Left renal pelvis (tissue), 4 donors: ENCODE measurements at places on chromosomes 11 and 22. TPM values are rescaled to one million over a fixed set of nuclear protein-coding genes. Genes with fewer than 3 reads are reported as not detected.
A peak's percentile ranks its signal among the peaks of the same experiment; 100 is the strongest.

DNA sequence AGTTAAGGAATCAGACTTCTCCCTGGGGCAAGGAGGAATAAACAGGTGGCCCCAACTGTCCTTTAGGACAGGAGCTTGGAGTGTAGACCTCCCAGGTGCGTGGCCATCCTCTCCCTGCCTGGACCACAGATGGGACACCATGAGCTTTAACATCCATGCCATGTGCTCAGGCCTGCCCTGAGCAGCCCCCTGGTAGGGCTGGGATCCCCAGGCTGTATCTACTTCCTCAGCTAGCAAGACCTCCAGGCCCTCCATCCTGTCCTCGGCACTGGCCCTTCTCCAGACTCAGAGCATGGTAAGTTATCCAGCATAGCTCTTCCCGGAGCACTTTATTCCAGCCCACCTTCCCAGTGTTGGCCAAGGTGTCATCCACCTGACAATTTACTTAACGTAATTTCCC, 5.7 kb downstream of the CD6 start:
- no peak for DNase-seq

- no peak for DNase-seq
Measured at GRCh38 chr22:19661156-19661555, 53.1 kb upstream of the SEPTIN5 start.

DNA sequence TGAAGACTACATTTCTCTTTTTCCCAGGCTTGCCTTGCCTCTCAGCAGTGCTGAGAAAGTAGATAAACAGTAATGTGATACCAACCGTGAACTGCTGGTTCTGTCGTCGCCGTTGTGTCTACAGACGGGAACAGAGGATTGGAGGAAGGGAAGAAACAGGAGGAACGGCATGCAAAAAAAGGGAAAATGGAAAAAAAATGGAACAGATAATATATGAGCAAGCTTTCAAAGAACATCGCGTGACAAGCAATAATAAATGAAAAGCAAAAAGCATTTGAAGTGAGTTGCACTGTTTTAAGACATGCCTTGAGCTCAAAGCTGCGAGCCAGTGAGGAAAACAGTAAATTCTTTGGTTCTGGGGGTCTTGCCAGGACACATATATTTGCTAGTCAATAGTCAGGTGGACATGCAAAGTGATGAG, 305.9 kb downstream of the CADM1 start:
- no peak for DNase-seq

DNA sequence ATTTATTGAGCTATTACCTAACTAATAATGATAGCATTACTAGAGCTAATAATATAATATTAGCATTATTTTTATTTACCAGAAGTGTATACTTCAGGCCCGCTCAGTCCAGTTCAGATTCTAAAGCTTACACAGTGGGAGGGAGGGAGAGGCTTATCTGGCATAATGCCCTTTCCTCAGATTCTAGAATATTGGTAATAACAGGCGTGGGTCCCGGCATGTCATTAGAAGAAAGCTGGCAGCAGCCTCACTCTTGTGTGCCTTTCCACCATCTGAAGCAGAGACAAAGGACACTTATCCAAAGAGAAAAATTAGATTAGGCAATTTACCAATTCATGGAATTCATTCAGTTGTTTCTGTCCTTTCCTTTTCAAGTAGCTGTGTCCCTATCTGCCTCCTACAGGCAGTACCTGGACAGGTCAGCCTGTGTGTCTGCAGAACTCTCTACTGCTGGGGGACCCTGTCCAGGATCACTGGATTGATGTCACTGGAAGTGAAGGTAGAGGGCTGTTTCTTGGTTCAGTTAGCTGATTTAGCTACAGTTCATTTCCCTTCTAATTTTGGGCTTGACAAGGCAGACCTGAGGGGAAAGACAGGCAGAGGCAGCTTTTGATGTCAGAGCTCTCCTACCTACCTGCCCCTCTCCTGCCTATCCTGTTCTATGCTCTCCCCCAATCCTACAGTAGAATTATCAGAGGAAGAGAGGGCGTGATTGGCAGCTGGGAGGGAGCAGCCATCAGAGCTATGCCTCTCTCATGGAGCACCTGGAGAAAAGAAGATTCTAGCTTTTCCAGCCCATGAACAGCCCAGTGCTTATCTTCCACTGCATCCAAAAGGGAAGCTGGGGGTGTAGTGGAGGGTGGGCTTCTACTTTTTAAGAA, 20.3 kb upstream of the CCDC90B start:
- DNase-seq, result no peak

DNA sequence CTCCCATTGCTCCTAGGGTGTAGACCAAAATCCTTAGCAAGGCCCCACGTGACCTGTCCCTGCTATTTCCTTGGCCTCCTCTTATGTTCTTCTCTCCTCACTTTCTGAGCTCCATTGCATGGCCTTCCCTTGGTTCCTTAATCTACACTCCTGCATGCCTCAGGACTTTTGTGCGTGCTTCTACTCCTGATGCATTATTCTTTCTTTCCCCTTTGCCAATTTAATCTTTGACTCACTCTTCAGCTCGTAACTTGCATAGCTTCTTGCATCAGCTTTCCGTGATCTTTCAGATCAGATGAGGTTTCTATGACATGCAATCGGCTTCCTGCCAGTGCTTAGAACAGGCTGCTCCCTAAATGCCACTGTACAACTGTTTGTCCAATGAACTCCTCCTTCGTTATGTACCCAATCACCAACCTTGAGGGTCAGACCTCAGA, 261.6 kb upstream of the CADM1 start:
- DNase-seq, result no peak

DNA sequence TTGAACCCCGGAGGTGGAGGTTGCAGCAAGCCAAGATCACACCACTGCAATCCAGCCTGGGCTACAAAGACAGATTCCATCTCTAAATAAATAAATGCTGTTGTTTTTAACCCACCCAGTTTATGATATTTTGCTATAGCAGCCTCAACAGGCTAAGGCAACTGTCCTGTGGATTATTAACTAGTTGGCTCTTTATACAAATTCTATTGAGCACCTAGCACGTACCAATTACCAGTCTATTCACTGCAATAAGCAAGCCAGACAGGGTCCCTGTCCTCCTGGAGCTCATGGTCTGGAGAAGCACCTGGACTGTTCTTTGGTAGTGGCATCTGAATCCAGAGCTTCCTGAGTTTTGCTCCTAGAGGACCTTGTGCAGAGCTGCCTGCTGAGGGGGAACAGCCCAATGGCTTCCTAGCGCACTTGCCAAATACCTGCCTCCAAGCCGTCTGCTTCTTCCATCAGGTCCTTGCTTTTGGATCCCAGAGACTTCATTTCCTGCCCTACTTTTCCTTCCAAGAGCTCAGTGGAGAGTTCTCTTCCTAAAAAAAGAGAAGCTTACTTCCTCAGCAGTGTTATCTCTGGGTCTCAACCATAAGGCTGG, 49.9 kb upstream of the MICAL2 start:
- no peak for DNase-seq

GRCh38 chr22:24580276-24580675, 12.6 kb downstream of the LRRC75B start:
- no peak for DNase-seq

- no peak for DNase-seq
Measured at GRCh38 chr11:118175031-118175992, 1.1 kb downstream of the SCN2B start.

- DNase-seq, result no peak
Measured at GRCh38 chr11:104093426-104094280, 57.2 kb downstream of the DDI1 start.

DNA sequence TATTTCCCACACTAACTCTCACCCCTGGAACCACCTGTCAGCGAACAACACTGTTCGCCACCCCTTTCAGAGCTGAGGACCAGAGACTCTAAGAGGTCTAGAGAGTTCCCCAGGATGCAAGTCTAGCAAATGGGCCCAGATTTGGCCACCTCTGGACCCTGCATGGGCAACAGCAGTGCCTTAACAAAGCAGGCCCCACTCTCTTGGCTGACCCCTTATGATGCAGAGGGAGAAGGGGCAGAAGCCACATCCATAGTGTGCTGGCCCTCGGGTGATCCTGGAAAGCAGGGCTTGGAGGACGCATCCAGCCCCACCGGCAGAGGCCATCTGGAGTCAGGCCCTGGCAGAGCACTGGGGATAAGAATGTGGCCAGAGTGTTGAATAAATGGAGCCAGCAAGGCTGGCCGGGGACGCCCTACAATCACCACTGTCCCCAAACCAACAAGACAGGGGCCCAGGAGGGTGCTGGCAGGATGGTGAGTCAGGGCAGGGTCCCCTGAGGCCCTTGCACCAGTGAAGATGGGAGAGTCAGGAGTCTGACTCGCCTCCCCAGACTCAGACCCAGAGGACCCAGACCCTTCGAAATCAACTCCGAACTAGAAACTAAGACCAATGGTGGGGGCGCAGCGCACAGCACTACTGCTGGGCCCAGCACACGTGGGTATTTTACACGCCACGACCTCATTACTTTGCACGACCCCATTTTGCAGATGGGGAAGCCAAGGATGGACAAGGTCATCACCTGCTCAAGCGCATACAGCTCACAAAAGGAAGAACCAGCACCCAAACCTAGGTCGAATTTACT, 6.5 kb downstream of the CSNK1E start:
- DNase-seq, result no peak

DNA sequence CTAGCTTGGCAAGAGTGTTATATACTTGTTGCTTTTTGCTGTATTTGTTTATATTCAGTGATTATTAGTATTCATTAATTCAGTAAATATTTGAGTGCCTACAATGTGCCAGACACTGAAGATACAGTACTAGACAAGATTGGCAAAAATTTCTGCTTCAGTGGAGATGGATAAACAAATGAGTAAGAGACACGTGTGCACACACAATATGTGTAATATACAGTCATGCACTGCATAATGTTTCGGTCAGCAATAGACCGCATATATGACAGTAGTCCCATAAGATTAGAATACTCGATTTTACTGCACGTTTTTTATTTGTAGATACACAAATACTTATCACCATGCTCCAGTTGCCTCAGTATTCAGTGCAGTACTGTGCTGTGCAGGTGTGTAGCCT, 104.9 kb upstream of the GAL start:
- DNase-seq, result no peak

DNA sequence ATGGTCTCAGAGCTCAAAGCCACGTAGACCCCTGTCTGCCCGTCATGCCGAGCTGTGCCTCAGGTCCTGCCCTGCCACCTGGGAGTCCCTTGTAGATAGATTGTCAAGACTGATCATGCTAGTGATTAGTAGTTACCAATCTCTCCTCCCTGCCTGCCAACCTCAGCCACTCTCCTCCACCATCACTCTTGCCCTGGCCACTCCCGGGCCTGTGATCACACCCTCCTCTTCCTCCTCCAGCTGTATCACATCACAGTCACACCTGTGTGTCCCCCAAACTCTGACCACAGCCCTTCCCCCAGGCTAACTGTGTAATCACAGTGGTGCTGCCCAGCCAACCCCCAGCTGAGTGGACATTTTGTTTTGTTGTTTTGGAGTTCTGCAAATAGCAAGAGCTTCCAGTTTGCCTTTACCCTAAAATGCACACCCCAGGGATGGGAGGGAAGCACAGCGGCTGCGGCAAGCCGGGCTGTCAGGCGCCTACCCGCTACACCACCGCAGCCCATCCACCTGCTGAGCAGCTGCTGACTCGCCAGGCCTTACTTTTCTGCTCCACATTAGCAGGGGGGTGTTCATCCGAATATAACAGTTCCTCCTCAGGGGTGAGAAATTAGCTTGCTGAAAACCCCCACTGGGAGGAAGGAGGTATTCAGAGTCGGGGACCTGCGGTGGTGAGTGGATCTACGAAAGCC, 45.8 kb downstream of the LRFN4 start:
- DNase-seq, result no peak

- no peak for DNase-seq
Measured at GRCh38 chr22:39125622-39126021, 26.9 kb downstream of the CBX7 start.

- peak; percentile 68 for DNase-seq
Measured at GRCh38 chr11:112655371-112655770, 305.8 kb upstream of the NCAM1 start.

- DNase-seq, result peak; percentile 22
Measured at GRCh38 chr11:12235947-12236743, 125.8 kb downstream of the MICAL2 start.

GRCh38 chr11:97912629-97913028, 1108.1 kb upstream of the CNTN5 start:
- DNase-seq, result no peak

DNA sequence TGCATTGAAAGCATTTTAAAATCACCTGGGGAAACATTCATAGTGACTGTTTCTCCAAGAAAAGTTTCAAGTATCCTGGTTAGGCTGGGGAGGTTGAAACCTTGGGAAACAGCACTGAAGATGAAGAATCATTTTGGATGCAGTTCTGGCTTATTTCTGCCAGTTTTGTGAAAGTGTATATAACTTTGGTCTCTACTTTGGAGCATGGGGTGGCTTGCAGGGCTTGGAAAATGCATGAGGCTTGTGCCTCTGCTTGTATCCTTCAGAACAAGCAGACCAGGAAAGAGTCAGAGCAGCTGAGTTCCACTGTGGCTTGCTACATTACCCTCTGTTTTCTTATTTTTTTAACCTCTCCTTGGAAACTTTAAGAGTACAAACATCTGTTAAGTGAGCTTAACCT, 19.5 kb downstream of the SLC5A12 start:
- DNase-seq, result peak; percentile 5

GRCh38 chr22:24485608-24486007, 9.5 kb upstream of the UPB1 start:
- DNase-seq, result no peak

DNA sequence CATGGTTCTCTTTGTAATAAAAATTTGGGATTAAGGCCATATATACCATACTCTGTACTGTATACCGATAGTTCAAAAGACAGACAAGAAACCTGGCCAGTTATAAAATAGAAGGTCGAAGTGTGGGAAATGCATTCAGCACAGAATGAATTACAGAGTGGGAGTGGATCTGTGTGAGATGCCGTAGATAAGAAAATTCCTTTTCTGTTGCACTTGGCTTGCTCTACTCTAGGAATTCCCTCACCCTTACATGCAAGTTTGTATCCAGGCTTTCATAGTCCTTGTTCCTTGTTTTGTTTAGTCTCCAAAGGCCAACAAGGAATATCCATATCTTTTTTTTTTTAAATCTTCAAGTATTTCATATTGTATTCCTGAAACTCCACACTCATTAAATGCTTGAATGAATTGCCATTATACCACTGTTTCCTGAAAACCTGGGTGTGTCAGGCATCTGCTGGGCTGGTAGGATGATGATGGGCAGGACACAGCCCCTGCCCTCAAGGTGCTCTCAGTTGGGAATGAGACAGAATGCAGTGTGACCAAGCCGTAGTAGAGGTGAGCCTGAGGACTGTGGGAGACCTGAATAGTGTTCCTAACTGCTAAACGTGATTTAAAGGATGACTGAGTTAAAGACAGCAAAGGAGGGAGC, 53.5 kb downstream of the TEAD1 start:
- DNase-seq, result no peak

GRCh38 chr11:129592191-129592590, 216.5 kb downstream of the BARX2 start:
- DNase-seq, result no peak

- DNase-seq, result no peak
Measured at GRCh38 chr22:45896153-45896951, 80.6 kb downstream of the WNT7B start.

Gene MGAT3
- 22.4 TPM for polyA plus RNA-seq

Gene DDX25
- 6.1 TPM for polyA plus RNA-seq

Gene ANO9
- 0.72 TPM for polyA plus RNA-seq

Gene OR51Q1
- polyA plus RNA-seq, result not detected

Gene C11orf97
- not detected for polyA plus RNA-seq

Gene CD248
- 66.3 TPM for polyA plus RNA-seq

Gene RAB36
- polyA plus RNA-seq, result 12.9 TPM

Gene HBB
- polyA plus RNA-seq, result 116 TPM

Gene C11orf58
- polyA plus RNA-seq, result 316 TPM

Gene TYR
- 0.08 TPM for polyA plus RNA-seq

Gene GVQW3
- polyA plus RNA-seq, result 16.8 TPM

Gene ANO5
- polyA plus RNA-seq, result 4.6 TPM
